ENCODE measurements at places on chromosomes 13 and 19.

DNA sequence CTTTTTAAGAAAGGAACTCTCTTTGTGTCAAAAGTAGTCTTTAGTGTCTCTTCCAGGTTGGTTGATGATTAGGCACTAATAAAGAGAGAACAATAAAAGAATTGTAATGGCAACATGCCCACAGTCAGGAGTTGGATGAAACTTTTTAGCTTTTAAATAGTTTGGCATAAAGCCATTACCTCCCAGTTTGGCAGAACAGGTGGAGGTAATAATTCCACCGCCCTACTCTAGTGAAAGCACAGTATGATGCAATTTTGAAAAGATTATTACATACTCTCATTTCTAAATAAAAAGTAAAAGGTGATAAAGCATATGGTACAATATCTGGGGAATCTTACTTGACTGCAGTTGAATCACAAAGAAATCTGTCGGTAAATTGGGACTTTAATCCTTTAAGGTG is 497.6 kb downstream of the SUCLA2 start:
- H3K36me3 ChIP-seq = no peaks in the 10 kb centered on the region
- no peak overlapping the region for H3K4me3 ChIP-seq
- no peak for DNase-seq
- H3K27ac ChIP-seq = no peak overlapping the region

DNA sequence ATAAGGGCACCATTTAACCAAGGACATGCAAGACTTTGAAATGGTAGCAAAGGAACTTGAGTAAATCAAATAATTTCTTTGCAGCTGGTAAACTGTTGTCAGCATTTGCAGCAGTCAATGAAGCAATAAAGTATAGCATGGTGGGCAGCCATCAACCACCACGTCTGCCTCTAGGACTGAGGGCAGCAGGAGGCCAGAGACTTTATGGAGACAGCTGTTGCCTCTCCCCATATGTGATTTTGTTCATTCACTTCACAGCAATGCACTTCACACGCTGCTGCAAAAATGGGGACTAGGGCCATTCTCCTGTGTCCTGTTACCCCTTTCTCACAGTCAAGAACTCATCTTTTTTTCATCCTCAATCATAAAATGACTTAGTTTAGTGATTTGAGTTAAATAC is 51.3 kb upstream of the PCDH9 start:
- no peaks in the 10 kb centered on the region for H3K4me1 ChIP-seq
- no peak for DNase-seq
- H3K36me3 ChIP-seq = no peaks in the 10 kb centered on the region
- H3K27me3 ChIP-seq = no peaks in the 10 kb centered on the region
- no peak overlapping the region for H3K27ac ChIP-seq

DNA sequence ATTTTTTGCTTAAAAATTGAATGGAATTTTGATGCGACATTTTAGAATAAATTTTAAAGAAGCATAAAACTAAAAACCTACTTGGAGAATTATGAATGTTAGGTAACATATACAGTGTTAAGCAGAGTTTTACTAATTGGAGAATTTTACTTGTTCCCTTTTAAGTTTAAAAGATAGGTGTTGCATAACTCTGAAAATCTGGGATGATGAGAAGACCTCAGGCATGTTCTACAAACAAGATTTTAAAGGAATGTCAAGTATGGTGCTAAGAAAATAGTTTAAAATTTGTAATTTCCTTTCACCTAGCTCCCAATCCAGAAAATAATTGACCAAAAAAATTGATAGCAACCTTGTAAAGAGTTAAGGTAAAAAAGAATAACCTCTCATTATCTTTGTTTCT is 135.8 kb downstream of the RFC3 start:
- no peak overlapping the region for H3K27ac ChIP-seq
- DNase-seq = no peak
- H3K27me3 ChIP-seq = no peaks in the 10 kb centered on the region
- no peaks in the 10 kb centered on the region for H3K4me1 ChIP-seq

DNA sequence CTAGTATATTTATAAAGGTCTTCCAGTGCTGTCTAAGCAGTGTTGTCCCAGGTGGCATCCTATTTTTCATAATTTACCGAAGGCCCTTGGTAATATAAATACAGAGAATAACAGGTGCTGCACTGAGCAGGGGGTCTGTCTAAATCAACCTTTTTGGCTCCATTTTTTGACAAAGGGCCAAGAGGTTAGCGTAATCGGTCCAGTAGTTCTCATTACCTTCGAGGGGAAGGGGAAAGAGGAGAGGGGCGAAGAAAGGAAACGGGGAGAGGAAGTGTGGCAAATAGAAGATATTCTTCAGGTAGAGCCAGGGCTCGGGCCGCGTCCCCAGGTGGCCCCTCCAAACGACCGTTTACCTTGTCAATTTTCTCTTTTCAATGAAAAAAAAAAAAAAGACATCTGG is 749 bp upstream of the PAN3 start:
- H3K27ac ChIP-seq = peak overlapping the region; percentile 88
- H3K27me3 ChIP-seq = no peaks in the 10 kb centered on the region
- peaks cover 43% of the 10 kb centered on the region for H3K4me1 ChIP-seq
- H3K36me3 ChIP-seq = peaks cover 5% of the 10 kb centered on the region
- peak overlapping the region; percentile 94 for H3K4me3 ChIP-seq

DNA sequence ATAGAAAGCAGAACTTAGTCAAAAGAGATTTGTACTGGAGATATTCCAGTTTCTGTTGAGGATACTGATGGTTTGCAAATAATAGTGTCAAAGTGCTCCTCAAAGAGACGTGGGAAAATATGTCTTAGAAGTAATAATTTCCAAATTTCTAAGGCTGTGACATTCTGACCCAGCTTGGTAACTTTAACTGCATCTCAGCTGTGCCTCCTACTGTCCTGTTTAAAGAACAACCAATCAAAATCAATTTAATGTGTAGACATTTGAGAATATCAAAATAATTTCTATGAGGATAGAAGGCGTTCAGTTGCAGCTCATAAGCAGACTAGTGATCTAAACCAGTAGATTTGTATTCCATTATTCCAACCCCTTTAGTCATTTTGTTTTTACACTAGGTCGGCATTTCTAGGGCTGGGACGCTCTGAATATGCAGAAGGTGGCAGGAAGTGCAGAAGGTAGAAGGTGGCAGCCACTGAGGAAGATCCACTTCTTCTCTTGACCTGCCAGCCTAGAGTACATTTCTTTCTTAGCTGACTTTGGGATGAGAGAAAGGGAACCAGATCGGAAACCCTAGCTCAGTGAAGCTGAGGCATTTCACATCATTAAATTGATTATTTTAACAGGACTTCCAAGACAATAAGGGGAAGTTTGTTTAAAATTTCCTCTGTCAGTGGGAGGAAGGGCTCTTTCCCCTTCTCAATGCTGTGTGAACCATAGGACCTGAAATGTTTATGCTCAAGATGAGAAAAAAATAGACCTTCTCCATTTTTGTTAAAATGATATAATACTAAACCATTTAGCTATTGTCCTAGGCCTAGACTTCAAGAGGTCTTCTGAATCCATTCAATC is 67.5 kb downstream of the COL4A1 start:
- peaks cover 20% of the 10 kb centered on the region for H3K27me3 ChIP-seq
- DNase-seq = no peak
- H3K4me1 ChIP-seq = no peaks in the 10 kb centered on the region
- H3K4me3 ChIP-seq = no peak overlapping the region
- no peaks in the 10 kb centered on the region for H3K36me3 ChIP-seq

GRCh38 chr13:45792827-45793303 is 58.7 kb downstream of the SIAH3 start:
- H3K27me3 ChIP-seq = no peaks in the 10 kb centered on the region
- H3K27ac ChIP-seq = no peak overlapping the region
- H3K4me1 ChIP-seq = peaks cover 3% of the 10 kb centered on the region
- DNase-seq = no peak
- H3K36me3 ChIP-seq = no peaks in the 10 kb centered on the region

Measured in activated naive CD8-positive, alpha-beta T cell treated with anti-CD3 and anti-CD28 coated beads, Interleukin-2, amount 50 U/mL, for 24 hours (primary cell).